ENCODE measurements at places on chromosomes 2 and 18. TPM values are rescaled to one million over a fixed set of nuclear protein-coding genes. Genes with fewer than 3 reads are reported as not detected.

DNA sequence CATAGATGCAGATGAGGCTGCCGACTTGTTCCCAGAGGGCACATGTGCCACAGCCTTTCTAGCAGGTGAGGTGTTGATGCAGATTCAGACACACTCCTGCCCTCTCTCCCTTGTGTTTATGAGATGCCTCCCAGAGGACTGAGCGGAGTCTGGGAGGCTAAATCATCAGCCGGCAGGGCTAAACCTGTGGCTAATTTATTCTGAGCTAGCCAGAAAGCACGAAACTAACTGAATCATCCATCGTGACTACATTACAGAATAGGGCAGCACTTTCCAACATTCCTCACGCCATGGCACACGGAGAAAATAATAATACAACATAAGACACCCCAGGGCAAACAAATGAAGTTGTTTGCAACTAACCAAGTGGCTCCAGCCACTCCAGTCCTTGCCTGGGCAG lies 101.7 kb upstream of the FZD7 start:
- no peak for DNase-seq

GRCh38 chr2:215729985-215730620 lies 283.2 kb downstream of the MREG start:
- DNase-seq = no peak

DNA sequence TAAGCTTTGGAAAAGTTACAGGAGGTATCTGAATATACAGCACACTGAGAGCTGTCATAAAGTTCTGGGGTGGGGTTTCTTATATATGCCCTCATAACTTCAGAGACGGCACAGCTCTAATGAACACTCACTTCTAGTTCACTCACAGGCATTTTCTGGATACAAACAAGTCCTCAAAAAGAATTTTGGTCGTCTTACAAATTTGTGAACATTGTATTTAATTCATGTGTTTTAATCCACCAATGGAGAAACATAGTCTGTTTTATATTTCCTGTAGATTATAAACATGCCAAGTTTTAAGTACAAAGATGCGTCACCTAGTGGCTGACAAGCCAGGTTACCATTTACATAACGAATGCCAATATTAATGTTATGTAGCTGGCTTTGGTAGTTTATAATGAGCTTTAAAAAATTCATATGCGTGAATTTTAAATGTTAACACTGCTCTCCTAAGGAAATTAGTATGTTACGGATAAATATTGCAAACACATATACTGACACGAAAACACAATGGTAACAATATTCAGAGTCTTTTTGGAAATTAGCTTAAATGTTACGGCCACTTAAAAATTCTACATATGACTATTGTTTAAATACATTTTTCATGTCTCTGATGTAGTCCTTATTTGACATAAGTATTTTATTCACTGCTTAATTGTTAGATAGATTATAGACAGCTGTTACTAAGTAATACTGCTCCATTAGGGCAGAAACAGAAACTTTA lies 2.5 kb downstream of the COL3A1 start:
- no peak for DNase-seq

DNA sequence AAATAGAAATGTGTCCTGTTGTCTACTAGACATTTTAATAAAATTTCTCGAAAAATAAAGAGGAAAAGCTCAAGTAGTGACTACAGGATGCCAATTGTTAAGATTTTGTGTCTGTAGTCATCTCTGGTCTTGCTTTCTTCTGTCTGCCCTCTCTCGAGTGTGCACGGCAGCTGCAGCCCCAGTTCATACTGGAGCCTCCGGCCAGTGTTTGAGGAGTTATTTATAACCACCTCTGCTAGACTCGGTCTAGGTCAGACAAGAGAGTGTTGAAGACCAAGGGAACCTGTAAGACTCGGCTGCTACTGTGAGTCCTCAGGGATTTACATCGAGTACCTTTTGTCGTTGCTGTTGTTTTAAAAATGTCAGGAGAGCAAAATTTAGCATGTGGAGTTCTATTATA lies 810.1 kb upstream of the POU3F3 start:
- DNase-seq = no peak

DNA sequence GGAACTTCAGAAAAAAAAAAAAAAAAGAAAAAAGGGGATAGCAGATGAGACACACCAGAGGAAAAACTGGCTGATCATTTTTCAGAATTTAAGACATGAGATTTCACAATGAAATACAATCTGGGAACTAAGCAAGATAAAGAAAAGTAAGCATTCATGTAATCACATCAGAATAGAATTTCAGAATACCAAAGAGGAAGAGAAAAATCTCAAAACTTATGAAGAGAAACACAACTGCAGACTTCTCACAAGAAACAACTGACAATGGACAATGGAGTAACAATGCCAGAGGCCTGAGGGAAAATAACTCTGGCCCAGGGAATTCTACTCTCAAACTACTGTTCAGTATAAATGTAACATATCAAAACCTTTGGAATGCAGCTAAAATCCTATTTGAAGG lies 13.2 kb upstream of the RRM2 start:
- DNase-seq = no peak

GRCh38 chr2:46937471-46937901 lies 21.9 kb upstream of the MCFD2 start:
- DNase-seq = no peak

GRCh38 chr2:207154556-207155510 lies 10.9 kb downstream of the KLF7 start:
- DNase-seq = no peak

- no peak for DNase-seq
These were observed 587.3 kb upstream of the GCFC2 start for GRCh38 chr2:76298041-76298440.

DNA sequence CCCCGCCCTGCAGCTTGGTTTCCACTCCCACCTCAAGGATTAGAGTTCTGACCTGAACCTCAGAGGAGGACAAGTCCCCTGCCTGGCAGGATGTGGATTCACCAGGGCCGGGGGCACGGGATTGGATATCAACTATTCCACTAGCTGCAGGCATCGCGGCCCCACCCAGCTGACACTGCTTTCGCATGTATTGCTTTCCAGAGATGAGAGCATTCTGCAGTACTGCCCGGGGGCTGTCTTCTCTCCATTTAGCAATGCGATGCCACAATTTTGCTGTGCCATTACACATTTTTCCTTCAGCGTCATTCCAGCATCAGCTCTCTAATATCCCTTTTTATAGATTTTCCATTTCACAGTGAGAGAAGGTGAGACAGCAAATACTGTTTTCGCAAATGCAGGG lies 42.0 kb downstream of the CTIF start:
- peak; percentile 22 for DNase-seq

DNA sequence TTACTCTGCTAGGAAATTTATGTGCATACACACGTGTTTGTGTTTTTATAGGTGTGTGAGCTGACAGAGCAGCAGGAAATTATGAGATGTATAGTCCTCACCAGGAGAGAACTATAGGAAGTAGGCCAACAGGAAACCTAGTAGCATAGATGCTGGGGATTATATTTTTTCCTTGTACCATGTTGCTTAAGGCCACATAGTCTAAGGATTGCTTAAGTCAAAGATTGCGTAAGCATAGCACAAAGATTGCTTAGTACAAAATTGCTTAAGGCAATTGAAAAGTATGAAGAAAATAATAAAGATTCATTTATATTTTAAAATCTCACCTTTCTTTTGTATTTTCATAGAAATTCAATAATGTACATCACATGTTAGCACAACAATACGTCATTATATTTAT lies 18.7 kb upstream of the CCDC102B start:
- DNase-seq = no peak

- peak; percentile 49 for DNase-seq
These were observed 1.4 kb downstream of the COL3A1 start for GRCh38 chr2:188975497-188976102.

DNA sequence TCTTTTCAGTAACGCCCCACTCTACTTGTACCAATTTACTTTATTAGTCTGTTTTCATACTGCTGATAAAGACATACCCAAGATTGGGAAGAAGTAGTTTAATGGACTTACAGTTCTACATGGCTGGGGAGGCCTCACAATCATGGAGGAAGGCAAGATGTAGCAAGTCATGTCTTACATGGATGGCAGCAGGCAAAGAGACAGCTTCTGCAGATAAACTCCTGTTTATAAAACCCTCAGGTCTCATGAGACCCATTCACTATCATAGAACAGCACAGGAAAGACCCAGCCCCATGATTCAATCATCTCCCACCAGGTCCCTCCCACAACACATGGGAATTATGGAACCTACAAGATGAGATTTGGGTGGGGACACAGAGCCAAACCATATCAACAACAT lies 38.8 kb upstream of the OSBPL6 start:
- DNase-seq = no peak

DNA sequence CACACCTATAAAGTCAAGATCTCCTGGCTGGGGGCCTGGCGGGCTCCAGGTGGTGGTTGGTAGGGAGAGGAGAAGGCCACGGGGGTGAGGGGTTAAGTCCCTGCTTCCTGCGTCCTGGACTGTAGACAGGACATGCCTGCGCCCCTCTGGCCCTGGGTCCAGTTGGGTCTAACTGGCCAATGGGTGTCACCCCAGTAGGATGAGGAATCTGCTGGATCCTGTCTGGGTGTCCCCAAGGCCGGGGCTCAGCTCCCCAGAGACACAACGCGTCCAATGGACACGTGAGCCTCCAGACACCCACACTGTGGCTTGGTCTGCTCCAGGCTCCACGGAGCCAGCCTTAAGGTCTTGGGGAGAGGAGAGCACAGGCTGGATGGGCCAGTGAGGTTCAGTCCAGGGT lies 19.6 kb downstream of the AQP12A start:
- no peak for DNase-seq

- no peak for DNase-seq
These were observed 140.2 kb downstream of the PLCL1 start for GRCh38 chr2:197944416-197945096.

DNA sequence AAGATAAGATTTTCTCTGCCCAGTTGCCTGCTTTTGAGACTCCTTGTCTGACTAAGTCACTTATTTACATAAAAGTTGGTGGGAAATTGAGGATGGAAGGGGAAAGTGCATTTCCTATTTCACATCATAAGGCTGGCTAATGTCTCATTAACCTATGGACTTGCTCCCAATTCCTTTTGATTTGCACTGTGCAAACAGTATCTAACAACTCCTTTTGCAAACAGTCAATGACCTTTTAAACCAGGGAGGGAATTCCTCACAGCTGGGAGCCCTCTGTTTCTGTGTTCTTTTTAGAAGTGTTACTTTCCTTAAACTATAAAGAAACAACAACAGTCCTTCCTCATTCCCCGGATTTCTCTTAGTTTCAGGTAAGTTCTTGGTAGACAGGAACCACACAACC lies 272.8 kb downstream of the RND3 start:
- no peak for DNase-seq

DNA sequence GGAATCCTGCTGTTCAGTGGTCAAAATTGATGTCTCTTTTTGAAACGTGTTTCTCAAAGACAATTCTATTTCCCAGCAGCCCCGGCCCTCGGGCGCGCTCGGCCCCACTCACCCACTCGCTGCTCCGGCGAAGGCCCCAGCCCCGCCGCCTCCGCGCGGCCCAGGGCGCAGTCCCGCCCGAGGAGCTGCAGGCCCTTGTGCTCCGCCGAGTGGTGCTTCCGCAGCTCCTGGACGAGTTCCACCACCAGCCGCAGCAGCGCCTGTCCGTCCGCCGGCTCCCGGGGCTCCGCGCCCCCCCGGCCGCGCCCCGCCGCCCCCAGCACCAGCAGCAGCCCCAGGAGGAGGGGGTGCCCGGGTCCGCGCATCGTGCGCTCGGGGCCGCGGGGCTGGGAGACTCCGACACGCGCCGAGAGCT lies 413 bp downstream of the ALKAL2 start:
- no peak for DNase-seq

GRCh38 chr18:58076052-58076451 lies 32.0 kb downstream of the NEDD4L start:
- no peak for DNase-seq

DNA sequence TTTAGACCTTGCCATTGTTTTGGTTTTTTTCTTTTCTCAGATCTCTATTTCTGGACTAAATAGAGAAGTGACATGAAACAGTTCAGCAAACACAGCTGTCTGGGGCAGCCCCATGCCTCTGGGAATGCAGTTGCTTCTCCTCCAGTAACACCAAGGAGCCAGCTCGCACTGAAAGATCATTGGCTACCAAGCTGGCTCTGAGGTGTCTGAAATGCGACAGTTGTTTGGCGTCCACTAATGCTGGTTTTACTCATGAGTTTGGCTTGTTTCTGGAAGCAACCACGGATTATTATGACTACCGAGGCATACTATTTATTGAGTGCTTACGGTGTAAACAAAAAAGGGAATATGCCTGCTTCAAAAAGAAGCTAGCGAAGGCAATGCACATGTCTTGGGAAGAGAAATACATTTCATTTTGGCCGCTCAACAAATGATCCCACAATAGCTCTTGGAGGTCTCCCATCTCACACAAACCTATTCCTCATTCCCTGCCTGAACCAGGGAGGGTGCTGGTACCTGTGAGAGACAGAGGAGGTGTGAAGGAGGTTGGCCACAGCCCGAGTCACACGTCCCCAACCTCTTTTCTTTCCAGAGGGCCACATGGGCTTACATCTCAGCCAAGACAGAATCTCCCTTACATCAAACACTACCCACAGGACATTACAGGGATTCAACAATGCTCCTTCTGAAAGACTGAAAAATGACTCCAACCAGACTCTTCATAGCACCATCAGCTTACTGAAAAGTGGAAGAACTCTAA lies 37.5 kb upstream of the NEB start:
- peak; percentile 49 for DNase-seq

GRCh38 chr2:220670511-220670910 lies 901.6 kb downstream of the EPHA4 start:
- DNase-seq = no peak

GRCh38 chr2:145065342-145065741 lies 545.4 kb upstream of the ZEB2 start:
- no peak for DNase-seq

Gene SOWAHC
- total RNA-seq = 19.4 TPM

Gene STARD6
- total RNA-seq = not detected

Gene ZBTB7C
- total RNA-seq = 24.1 TPM

Gene SANBR
- 9.4 TPM for total RNA-seq

Gene ALPG
- total RNA-seq = not detected

Gene ATG16L1
- total RNA-seq = 35.0 TPM

Gene RSAD2
- total RNA-seq = 1.3 TPM

Gene PRSS56
- total RNA-seq = not detected

All from mucosa of gallbladder (tissue), 1 donor.